CD4-positive, alpha-beta T cell treated with Interleukin-2 at 100 ng/mL for 4 hours (primary cell): ENCODE measurements at places on chromosomes 2 and 18.
A peak's percentile ranks its signal among the peaks of the same experiment; 100 is the strongest.

DNA sequence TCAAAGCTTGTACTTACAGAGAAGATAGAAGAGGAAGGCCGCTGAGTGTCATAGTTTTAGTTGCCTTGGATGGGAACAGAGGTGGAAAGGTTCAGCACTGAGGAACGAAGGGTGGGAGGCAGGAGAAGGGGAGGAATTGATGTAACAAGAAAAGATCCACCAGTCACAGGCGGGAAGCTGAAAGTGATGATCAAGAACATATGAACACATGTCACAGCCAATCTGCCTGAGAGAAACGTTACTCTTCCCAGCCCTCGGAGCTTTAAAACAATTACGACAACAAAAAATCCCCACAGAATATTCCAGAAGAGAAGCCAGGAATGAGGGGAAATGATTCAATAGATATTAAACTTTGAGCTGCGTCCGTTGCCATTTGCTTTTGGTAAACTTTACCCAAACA is 87.1 kb downstream of the TSHZ1 start:
- no peak for DNase-seq

DNA sequence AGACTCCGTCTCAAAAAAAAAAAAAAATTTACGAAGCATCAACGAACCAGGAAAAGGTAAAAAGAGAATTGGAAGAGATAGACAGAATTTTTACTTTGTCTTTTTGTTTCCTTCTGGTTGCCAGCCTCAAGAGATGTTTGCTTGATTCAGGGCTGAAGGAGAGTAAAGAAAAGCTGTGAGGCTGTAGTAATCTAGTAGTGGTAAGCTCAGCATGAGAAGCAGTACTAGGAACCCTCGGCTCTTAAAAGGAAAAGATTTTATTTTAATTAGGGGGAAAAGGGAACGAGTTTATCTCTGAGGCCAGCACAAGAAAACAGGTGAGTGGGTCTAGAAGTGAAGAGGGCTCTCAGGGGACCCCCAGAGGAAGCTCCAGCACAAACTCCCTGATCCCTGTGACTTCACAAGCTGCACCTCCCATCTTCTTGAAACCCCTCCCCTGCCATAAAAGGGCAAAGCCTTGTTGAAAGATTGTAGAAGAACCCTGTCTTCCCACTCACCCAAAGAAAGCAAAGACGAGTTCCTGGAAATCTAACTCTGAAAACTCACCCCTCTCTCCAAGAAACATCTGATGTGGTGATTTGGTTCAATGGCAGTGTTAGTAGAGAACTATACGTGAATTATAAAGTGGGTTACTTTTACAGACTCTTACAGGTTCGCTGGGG is 8.6 kb downstream of the RBMS1 start:
- DNase-seq: peak; percentile 72

- DNase-seq: no peak
These were observed 232.3 kb downstream of the DYM start for GRCh38 chr18:49228187-49228586.

GRCh38 chr2:46776687-46777327 is 138.8 kb downstream of the MCFD2 start:
- DNase-seq: peak; percentile 49

DNA sequence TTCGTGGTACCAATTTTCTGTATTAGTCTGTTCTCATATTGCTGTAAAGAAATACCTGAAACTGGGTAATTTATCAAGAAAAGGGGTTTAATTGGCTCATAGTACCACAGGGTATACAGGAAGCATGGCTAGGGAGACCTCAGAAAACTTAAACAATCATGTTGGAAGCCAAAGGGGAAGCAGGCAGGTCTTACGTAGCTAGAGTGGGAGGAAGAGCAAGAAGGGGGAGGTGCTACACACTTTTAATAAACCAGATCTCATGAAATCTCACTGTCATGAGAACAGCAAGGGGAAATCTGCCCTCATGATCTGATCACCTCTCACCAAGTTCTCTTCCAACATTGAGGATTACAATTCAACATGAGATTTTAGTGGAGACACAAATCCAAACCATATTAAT is 226.8 kb upstream of the TPO start:
- DNase-seq: no peak

DNA sequence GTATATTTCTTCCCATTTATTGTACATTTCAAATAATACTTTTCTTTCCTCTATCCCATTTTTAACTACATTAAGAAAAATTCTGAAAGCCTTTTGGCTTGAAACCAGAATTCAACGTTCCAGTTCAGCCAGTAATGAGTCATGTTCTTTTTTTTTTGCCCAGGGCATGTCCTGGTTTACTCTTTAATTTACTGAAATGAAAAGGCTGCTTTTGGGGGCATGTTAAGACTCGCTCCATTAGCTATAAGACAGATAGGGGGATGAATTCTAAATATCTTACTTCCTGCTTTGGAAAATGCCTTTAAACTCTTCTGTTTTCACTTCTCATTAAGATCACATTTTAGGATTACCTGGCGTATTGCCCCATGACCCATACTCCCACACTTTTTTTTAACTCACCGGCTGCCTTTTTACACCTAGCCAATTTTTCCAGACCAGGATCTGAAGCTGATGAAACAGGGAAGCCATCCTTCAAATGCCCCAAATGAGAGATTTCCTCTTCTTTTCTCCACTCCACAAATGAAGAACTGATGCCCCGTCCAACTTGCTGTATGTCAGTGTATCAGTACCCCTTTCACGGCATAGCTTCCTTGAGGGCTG is 585 bp downstream of the ABCA12 start:
- DNase-seq: no peak

DNA sequence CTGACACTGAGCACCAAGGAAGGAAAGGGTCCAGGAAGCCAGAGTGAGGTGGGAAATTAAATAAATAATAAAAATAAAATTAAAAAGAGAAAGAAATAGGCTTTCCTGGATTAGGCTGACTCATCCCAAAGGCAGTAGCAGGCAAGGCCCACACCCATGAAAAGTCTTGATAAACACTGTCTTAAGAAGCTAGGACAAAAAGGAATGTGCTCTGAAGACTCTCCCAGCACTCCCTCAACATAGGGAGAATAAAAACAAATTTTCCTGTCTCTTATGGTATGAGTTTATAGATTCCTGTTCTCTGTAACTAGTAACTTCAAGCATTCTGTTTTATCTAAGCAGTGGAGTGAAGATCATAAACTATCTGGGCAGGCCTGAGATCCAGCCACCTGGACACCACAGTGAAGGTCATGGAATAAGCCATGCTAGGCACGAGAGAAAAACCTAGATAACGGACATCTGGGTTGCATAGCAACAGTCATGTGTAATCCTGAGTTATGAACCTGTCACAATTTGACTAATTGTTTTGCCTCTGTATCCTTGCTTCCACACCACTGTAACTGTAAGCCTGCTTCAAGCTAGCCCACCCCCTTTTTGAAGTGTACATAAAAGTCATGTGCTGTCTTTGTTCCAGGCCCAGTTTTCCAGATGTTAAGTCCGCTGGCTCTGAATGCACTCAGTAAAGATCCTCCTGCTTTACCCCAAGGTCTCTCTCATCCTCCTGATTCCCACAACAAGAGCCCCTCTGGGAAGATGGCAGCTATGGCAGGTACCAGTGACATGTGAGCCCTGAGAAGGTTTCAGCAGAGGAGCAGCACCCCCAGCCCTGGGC is 107.8 kb downstream of the NDUFA10 start:
- no peak for DNase-seq
